ENCODE measurements at places on chromosomes 7 and 10.

DNA sequence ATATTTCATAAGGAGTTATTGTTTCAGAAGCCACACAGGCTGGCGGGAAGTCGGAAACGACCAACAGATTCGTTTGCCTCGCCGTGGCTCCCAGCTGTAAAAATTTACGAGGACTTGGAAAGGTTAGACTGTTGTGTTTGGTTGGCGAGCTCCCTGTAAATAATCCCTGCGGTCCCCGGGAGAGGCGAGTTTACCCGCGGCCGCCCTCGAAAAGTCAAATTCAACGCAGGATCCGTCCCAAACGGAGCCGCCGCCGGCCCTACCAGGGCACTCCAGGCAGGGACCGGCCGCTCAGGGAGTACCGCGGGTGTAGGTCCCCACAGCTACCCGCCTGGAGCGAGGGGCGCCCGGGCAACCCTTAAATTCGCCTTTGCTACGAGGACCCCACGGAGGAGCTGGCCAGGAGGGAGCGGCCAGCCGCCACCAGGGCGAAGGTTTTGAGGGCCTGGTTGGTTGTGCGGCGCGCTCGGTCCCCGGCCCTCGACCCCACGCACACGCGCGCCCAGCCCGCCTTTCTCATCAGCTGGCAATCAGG lies 726 bp upstream of the HOXA9 start:
- DNase-seq: no peak

GRCh38 chr7:64945503-64946175 lies 42.6 kb downstream of the ZNF273 start:
- DNase-seq: no peak

- DNase-seq: no peak
Observed at GRCh38 chr7:133355822-133356221, 102.9 kb downstream of the EXOC4 start.

GRCh38 chr7:85773116-85773728 lies 586.4 kb upstream of the SEMA3D start:
- no peak for DNase-seq

DNA sequence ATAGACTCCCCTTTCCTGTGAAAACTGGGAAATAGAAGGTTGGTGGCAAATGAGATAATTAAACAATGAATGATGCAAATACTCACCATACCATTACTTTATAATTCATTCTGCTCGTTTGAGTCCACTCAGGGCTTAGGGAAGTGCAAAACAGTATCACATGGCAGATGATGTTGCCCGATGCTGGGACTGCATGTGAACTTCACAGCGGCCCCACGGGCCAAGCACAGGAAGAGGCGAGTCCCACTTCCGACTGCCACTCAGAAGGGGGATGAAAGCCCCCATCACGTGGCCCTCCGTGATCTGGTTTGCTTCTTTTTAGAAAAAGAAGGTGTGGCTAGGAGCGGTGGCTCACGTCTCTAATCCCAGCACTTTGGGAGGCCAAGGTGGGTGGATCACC lies 71.5 kb downstream of the PRPF18 start:
- DNase-seq: no peak

DNA sequence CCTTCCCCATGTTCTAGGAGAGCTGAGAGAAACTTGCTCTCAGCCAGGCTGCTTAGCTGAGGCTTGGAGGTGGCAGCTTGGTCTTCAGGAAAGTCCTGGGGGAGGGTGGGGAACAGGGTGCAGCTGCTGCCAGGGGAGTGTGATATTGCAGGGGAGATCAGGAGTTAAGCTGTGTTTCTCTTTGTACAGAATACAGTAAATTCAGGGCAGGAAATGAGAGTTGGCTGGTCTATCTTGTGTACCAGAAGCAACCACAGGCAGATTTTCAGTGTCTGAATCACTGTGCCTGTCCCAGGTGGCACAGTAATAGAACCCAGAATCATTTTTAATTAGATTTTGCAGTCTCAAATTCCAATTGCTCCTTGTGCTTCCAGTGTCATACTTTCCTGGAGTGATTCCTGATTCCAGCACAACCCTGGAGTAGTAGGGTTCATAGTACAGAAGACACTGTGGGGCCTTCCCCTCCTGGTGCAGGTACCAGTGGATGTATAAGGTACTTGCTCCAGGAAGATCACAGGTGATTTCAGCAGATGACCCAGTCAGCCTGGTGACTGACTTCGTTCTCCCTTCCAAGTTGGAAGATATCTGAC lies 94.0 kb upstream of the TARP start:
- DNase-seq: no peak

DNA sequence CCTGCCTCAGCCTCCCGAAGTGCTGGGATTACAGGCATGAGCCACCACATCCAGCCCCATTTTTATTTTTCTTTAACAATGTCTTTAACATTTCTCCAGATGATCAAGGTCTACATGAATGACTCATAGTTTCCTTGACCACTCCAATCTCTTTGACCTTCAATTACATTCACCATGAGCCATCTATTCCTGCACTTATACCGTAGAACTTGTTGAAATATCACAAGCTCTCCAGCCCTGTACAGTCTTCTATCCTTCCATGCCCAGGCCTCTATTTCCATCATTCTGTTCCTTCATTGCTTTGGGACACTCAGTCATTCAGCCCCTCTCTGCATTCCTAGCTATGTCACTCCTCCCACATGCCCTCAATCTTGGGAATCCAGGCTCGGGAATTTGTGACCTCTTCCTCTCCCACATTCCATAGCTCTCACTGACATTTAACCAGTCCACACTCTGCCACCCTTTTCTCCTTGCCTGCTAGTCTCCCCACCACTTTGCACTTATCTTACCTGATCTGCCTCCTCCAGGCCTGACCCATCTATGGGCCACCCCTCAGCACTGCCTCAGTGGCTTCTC lies 151.8 kb upstream of the STK17A start:
- DNase-seq: no peak

DNA sequence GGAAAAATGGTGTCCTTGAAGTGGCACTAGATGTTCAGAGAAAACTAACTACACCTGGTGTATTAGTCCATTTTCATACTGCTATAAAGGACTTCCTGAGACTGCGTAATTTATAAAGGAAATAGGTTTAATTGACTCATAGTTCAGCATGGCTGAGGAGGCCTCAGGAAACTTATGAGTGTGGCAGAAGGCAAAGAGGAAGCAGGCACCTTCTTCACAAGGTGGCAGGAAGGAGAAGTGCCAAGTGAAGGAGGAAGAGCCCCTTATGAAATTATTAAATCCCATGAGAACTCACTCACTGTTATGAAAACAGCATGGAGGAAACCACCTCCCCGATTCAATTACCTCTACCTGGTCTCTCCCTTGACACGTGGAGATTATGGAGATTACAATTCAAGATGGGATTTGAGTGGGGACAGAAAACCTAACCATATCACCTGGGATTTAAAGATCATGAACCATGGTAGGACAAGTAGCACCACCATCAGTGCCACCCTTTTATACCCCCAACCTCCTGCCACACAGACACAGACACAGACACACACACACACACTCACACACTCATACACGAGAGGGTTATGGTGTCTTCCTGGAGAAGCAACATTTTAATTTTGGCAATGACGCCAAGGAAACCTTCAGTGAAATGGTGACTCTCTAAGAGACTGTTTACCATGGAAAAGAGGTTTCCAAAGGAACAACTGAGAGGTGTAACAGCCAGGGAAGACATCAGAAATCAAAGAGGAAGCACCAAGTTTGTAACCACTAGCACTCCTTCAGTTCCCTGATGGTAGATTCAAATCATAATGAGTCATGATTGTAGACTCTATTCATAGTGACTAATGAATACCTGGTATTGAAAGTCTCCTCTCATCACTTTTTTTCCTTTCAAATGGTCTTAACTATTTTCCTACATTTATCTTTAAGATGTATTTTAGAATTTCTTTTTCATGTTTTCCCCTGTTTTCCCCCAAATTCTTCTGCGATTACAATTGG lies 41.8 kb upstream of the WNT16 start:
- no peak for DNase-seq

DNA sequence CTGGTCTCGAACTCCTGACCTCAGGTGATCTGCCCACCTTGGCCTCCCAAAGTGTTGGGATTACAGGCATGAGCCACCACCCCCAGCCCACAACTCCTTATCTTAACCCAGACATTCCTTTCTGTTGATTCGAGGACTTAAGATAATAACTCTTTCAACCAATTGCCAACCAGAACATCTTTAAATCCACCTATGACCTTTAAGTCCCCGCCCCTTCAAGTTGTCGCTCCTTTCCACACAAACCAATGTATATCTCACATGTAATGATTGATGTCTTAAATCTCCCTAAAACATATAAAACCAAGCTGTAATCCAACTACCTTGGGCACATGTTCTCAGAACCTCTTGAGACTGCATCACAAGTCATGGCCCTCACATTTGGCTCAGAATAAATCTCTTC lies 7.8 kb upstream of the ANKRD2 start:
- DNase-seq: no peak

DNA sequence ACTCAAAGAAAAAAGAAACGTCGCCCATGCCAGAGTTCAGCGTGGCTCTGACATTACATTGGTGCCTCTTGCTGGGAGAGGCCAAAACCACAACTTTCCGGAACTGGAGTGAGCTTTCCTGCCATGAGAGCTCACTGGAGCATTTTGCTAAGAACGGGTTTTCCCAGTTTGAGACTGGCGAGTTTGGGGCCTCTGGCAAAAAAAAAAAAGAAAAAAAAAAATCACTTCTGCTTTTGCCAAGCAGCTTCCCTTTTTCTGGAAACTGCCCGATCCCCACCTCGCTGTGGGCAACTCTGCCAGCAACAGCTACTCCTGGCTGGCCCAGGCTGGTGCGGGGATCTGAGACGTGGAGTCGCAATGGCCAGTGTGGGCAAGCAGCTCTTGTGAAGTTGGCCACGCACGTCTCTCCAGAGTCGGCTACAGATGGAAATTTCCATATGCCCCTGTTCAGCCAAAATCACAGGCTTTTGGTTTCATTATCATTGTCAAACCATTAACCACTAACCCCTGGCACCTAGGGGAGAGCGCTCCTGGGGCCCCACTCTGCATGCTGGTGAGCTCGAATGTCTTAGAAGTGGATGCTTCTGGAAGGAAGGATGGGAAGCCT lies 25.7 kb downstream of the PRKAG2 start:
- peak; percentile 21 for DNase-seq

- DNase-seq: no peak
Observed at GRCh38 chr10:13594641-13595040, 7.9 kb downstream of the PRPF18 start.

DNA sequence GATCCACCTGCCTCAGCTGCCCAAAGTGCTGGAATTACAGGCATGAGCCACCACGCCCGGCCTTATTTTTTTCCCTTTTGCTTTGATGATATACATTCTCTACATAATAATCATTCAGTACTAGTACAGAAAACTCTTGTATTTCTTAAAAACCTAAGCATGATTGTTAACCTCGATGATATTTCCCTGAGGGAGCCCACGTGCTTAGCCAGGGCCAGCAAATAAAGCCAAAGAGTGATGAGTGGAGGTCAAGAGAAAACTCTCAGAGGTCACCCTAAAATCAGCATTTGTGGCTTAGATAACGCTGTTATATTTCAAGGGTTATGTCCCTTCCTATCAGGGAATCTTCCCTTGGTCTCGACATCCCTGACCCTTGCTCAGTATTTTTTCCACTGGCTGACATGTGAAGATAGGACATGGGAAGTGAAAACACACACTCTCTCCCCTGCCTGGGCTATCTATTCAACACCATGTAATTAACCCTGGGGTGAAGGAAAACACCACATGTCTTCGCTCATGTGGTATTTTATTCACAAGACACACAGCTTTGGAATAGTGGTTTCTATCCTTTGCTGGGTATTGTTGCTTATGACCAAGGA lies 12.6 kb downstream of the FAM200A start:
- no peak for DNase-seq

DNA sequence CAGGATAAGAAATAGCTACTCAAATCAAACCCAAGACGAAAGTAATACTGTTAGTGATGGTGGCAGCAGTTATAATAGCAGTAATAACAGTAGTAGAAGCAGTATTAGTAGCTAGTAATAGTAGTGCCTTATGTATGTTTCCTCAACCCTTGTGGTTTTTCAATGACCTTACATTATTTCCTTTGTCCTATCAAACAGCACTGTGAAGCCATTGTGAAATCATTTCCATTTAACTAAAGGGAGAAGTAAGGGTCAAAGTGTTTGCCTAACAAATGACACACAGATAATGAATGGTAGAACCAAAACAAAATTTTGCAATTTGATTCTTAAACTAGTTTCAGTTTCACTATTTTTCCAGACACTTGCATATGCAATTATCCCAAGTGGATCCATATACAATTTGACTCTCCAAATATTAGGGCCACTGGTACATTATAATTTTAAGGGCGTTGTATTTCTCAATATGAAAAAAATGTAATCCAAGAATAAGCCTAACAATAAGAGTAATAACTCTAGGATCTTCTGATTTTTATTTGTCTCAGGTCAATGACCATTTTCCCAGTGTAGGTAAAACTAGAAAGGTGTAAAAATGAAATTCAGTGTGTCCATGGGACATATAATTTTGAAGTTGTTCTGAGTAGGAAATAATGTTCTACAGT lies 33.7 kb upstream of the TMEM26 start:
- DNase-seq: no peak

GRCh38 chr7:13414181-13414580 lies 575.3 kb downstream of the ETV1 start:
- no peak for DNase-seq

DNA sequence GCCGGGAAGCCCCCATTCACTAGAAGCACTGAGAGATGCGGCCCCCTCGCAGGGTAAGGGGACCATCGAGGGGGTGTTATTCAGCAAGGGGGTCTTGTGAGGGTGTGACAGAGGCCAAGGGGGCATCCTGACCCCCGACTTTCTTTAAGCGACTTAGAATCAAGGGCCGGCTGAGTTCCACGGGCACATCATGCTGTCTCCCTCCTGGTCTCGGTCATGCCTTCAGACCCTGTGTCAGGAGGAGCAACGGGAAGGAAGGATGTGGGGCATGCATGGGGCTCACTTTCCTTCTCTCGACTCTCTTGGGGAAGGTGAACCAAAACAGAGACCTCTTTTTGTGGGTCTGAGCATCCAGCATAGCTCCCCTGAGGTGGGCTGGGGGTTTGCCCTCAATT lies 2.5 kb downstream of the ACSL5 start:
- DNase-seq: no peak

GRCh38 chr10:42971251-42971599 lies 105.6 kb upstream of the RET start:
- DNase-seq: no peak

DNA sequence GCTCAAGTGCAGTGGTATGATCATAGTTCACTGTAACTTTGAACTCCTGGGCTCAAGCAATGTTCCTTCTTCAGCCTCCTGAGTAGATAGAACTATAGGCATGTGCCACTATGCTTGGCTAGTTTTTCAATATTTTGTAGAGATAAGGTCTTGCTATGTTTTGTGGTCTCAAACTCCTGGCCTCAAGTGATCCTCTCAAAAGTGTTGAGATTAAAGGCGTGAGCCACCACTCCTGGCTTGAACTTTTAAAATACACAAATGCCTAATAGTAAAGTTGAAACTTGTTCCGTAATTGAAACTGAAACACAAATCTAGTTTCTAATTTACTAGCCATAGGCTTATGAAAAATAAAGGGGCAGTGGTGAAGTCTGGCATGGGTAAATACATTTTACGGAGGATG lies 65.7 kb downstream of the AP3M1 start:
- no peak for DNase-seq

GRCh38 chr7:137539111-137539715 lies 195.7 kb upstream of the PTN start:
- no peak for DNase-seq

Measured in stimulated activated CD4-positive, alpha-beta T cell treated with anti-CD3 and anti-CD28 coated beads, Interleukin-15, amount 100 ng/mL, for 48 hours (primary cell).